Endothelial cell (in vitro differentiated cells): ENCODE measurements at places on chromosomes 2 and 18. TPM values are rescaled to one million over a fixed set of nuclear protein-coding genes. Genes with fewer than 3 reads are reported as not detected.

C2orf78 gene
- not detected for total RNA-seq

CASP10 gene
- 38.6 TPM for total RNA-seq

GRB14 gene
- 5.8 TPM for total RNA-seq

NPAS2 gene
- total RNA-seq, result 70.1 TPM

ELOA2 gene
- not detected for total RNA-seq

REG1A gene
- not detected for total RNA-seq

TMEM87B gene
- total RNA-seq, result 22.6 TPM

DNA sequence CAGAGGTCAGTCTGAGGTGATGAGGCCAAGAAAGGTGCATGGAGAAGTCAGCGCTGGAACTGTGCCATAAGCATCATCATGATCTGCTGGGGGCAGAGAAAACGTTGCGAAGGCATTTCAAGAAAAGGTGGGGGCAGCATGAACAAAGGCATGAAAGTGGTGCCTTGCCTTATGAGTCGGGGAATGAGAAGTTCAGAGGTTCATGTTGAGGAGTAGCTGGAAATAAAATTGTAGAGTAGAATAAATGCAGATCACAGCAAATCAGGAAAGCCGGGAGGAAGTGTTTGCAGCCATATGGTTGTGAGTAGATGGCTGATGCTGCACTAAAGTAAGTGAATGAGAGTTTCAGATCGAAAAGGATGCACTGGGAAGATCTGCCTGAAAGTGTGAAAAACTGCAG is 72.1 kb upstream of the ARL5A start:
- DNase-seq, result no peak

DNA sequence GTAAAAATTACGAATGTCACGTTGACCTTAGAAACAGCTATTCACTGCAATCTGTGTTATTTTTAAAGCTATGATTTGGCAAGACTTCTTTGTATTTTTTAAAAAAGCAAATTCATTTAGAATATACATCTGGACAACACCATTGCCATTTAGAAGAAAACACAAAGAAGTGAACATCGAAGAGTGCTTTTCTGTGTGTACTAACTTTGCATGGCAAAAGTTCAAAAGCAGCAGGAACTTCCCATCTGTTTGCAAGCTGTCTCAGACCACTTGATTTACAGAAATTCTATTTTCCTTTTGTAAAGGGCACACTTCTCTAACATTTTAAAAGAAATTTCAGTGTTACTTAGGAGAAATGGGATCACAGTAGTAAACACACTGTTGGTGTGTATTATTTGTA is 145.9 kb downstream of the CALCRL start:
- no peak for DNase-seq

DNA sequence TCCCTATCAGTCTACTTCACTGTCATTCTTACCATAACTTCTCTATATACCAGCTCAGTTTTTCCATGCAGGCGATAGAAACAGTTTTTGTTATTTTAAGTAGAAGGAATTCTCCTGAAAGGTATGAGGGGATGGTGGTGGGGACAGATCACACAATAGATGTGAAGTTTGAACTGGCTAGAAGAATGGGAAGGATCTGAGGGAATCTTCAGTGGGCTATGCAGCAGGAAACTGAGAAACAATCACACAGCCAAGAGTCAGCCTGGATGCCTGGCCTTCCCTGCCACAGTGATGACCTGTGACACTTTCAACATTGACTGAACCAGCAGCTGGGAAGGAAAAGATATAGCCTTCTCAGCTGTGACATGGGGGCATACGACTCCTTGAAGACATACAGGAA is 329.1 kb upstream of the GULP1 start:
- DNase-seq, result peak; percentile 4

- no peak for DNase-seq
Observed at GRCh38 chr2:9983401-9984216, 32.1 kb downstream of the GRHL1 start.

- DNase-seq, result no peak
Observed at GRCh38 chr2:341017-341542, 53.2 kb upstream of the ALKAL2 start.

GRCh38 chr18:77165503-77166188 is 33.1 kb upstream of the MBP start:
- DNase-seq, result no peak
